ENCODE measurements at places on chromosomes 7 and 10.

GRCh38 chr10:117661316-117661715, 118.8 kb downstream of the EMX2 start:
- DNase-seq: no peak

GRCh38 chr7:80463272-80463920, 48.5 kb downstream of the GNAT3 start:
- no peak for DNase-seq

DNA sequence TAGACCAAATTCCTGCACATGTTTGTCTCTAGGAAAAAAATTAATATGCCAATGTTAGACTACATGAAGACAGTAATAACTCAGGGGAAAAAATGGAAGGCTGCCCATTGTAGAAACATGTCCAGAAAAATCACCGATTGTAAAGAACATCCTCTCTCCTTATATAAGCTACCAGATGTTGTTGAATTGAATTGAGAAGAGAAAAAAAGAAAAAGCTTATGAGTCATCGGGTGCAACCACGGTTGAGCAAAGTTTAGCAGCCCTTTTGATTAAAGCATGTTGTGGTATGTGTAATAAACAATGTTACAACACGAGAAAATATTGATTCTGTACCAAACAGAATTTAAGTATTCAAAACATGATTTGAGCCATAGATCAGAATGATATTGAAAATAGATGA, 102.3 kb upstream of the ARHGAP21 start:
- DNase-seq: no peak

GRCh38 chr7:50655490-50655889, 90.3 kb upstream of the DDC start:
- no peak for DNase-seq

DNA sequence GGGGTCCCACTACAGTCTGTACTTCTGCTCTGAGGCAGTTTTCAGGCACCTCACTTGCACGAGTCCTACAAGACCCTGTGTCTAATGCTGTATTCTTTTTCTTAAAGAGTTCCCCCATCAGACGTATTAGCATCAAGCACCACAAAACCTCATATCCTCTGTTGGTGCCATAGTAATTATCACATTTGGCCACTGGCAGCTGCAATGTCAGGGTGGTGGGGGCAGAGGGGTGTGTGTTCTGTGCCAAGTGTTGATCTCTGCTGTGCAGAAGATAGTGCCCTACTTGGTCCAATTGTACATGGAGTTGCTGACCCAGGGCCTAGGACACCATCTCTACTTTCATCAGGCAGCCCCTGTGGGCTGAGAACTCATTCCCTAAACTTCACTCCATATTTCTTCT, 20.0 kb upstream of the JAZF1 start:
- no peak for DNase-seq

- no peak for DNase-seq
These were observed 398.6 kb upstream of the AUTS2 start for GRCh38 chr7:69199661-69200060.

DNA sequence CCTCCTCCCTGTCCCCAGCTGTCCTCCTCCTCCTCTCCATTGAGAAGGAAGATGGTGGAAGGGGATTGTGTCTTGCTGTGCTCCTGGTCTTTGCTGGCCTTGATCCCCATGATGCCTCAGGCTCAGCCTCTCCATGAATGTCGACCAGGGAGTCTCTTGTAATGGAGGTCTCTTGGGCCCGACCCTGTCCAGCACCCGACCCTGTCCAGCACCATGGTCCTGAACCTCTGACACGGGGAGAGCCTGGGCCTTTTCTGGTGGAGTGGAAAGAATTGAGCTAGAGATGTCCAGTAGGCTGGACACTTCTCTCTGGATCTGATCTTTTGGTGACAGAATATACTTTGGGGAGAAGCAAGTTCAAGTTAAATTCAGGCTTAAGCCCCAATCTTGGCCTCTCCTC, 42.3 kb upstream of the HMX3 start:
- no peak for DNase-seq

GRCh38 chr10:27258838-27259812, 18.5 kb upstream of the ACBD5 start:
- no peak for DNase-seq

GRCh38 chr10:123306290-123306689, 152.1 kb downstream of the BUB3 start:
- no peak for DNase-seq

DNA sequence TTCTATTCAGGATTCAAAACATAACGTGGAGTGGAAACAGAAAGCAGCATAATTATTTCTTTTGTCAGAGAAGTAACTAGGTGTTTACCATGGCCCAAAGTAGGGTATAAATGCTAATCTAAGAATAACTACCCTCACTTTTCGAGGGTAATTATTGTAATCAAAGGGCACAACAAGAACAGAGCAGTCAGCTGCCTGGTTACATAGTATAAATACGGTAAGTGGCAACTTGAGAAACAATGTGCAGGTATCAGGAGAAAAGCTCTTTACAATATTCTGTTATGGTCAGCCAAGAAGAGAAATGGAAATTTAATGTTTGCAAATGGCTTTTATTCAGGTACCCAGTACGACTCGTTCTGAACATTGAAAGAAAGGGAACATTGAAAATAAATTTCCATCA, 242.0 kb upstream of the NPY start:
- DNase-seq: no peak

DNA sequence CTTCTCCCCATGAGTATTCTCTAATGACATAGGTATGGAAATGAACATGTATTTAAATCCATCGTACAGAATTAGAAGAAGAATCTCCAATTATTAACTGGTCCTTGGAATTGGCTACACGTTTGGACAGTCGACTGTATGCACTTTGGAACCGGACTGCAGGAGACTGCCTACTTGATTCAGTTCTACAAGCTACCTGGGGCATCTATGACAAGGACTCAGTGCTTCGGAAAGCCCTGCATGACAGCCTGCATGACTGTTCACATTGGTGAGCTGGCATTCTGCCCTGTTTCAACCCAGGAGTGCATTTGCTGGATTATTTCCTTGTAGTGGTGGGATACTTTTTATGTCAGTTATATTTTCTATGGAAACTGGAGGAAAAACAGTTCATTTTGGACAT, 32.2 kb downstream of the ZRANB1 start:
- no peak for DNase-seq

DNA sequence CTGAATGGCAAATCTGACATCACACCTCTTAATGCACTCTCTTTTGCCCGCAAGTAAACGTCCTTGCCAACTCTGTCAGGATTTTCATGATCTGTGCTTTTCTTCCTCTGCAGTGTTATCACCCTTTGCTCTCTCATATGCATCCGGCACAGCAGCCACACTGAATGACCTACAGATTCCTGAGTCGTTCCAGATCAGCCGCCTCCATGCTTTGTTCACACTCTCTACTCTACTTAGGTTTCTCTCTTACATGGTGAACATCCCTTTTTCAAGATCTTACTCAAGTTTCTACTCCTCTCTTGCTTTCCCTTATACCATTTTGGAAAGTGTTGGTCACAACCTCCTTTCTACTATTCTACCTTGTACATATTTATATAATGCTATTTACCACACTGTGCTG, 127.7 kb upstream of the AOAH start:
- DNase-seq: peak; percentile 3

Measured in stimulated activated CD4-positive, alpha-beta T cell treated with anti-CD3 and anti-CD28 coated beads, Interleukin-12 subunit alpha, Interleukin-12 subunit beta, amount 100 ng/mL, for 24 hours (primary cell).